ENCODE measurements at places on chromosomes 7 and 10.

DNA sequence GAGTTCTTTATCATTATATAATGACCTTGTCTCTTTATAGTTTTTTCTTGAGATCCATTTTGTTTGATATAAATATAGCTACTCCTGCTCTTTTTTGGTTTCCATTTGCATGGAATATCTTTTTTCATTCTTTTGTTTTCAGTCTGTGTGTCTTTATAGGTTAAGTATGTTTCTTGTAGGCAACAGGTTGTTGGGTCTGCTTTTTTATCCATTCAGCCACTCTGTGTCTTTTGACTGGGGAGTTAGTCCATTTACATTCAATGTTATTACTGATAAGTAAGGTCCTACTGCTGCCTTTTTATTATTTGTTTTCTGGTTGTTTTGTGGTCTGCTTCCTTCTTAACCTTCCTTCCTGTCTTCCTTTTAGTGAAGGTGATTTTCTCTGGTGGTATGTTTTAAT is 21.1 kb downstream of the GALNT11 start:
- no peak for DNase-seq

DNA sequence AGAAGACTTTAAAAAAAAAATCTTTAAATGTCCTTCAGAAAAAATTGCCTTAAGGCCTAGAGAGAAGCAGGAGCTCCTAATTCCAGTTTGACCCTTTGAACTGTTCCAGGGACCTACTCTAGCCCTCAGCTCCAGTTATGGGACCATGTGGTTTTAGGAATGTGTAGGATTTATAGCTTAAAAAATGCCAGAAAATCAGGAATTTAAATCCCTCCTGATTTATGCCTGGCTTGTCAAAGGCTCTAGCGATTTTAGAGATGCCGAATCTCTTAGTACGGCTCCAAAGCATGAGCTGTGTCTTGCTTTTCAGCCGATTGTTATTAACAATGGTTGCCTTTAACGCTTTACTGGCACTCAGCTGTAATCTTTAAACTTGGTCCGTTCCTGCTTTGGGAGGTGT is 130.6 kb upstream of the NPVF start:
- no peak for DNase-seq

DNA sequence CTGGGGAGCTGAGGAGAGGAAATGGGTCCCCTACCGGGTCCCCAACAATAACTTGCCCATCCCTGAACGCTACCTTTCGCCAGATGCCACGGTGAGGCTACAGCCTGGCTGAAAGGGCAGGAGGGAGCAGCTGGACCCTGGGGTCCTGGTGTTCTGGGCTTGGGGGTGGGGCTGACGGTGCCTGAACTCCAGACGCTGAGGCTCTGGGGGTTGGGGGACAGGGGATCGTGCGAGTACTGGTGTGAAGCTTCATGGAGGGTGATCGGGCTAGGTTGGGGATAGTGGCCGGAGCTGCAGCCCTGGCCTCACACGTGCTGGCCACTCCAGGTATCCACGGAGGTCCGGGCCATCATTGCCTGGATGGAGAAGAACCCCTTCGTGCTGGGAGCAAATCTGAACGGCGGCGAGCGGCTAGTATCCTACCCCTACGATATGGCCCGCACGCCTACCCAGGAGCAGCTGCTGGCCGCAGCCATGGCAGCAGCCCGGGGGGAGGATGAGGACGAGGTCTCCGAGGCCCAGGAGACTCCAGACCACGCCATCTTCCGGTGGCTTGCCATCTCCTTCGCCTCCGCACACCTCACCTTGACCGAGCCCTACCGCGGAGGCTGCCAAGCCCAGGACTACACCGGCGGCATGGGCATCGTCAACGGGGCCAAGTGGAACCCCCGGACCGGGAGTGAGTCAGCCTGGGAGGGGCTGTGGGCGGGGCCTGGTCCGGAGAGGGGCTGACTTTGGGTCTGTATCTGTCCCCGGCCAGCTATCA is 8.3 kb downstream of the AEBP1 start:
- no peak for DNase-seq

GRCh38 chr7:34011017-34011695 is 105.8 kb downstream of the BMPER start:
- no peak for DNase-seq

GRCh38 chr10:90372451-90372850 is 485.4 kb downstream of the HTR7 start:
- DNase-seq = no peak

GRCh38 chr7:64619705-64620104 is 46.2 kb upstream of the ZNF107 start:
- DNase-seq = no peak

DNA sequence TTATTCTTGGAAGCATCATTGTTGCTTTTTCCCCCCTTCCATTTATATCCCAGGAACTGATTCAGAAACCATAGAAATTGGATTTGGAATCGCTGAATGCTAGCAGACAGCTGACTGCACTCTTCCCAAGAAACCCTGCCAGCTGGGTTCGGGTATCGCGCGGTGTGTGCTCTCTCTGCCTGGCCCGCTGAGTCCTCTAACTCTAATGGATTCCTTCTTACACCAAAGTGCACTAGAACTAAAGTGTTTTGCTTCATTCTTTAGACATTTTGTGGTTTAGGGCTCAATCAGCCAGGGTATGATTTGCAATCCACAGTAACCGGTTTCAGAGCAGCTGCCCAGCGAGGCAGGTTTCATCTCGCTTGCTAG is 92.2 kb downstream of the EGFR start:
- no peak for DNase-seq

DNA sequence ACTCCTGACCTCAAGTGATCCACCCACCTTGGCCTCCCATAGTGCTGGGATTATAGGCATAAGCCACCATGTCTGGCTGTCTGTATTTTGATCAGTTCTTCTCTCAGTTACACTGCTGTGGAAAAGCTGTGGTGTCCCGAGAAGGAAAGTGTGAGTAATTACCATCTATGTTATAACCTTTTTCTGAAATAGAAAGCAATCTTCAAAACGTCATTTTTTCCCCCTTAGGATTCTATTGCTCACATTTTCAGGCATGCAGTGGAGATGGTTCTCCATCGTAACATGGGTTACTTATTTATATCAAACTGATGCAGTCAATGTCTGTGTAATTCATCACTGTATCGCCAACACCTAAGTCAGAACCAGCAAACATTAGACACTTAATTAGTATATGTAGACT is 103.5 kb upstream of the FAM3C start:
- no peak for DNase-seq

- no peak for DNase-seq
These were observed 126.8 kb upstream of the ODAD2 start for GRCh38 chr10:28125701-28126100.

- no peak for DNase-seq
These were observed 12.8 kb downstream of the CDHR3 start for GRCh38 chr7:105975770-105976417.

DNA sequence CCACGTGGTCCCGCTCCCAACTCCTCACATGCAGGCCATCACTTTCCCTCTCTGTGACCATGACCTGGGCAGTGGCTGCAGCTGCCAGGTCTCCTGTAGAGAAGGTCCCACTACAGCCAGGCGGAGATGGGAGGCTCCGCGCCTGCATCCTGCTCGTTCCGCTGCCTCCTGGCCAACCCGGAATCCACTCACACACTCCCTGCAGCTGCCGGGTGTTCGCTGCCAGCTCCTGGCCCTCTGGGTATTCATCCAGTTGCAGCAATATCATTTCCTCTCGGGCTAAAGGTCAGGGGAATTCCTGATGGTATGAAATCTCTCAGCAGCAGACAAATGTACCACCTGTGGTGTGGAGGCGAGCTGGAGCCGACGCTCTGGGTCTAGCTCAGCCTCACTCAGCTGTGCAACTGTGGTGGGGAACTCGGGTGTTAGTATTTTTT is 65.7 kb downstream of the TLL2 start:
- peak; percentile 44 for DNase-seq

GRCh38 chr10:29710128-29710527 is 75.4 kb upstream of the SVIL start:
- DNase-seq = no peak

GRCh38 chr7:100173806-100174495 is 3.2 kb downstream of the GPC2 start:
- DNase-seq = no peak

DNA sequence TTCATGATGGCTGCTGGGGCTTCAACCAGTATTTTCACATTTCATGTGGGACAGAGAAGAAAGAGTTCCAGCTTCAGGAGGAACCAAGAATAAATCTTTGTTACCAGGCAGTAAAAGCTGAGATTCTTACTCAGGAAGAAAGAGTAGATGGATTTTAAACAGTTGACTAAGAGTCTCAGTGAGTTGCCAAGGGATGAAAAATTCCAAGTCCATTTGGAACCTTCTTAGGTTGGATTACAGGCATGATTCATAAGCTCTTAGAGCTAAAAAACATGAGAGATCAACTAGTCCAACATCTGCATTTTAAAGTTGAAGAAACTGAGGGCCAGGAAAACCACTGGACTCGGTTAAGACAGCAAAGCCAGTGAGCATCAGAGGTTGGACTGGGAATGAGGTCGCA is 148.6 kb downstream of the NEBL start:
- no peak for DNase-seq

- no peak for DNase-seq
These were observed 25.0 kb downstream of the SLC25A28 start for GRCh38 chr10:99595236-99595635.

DNA sequence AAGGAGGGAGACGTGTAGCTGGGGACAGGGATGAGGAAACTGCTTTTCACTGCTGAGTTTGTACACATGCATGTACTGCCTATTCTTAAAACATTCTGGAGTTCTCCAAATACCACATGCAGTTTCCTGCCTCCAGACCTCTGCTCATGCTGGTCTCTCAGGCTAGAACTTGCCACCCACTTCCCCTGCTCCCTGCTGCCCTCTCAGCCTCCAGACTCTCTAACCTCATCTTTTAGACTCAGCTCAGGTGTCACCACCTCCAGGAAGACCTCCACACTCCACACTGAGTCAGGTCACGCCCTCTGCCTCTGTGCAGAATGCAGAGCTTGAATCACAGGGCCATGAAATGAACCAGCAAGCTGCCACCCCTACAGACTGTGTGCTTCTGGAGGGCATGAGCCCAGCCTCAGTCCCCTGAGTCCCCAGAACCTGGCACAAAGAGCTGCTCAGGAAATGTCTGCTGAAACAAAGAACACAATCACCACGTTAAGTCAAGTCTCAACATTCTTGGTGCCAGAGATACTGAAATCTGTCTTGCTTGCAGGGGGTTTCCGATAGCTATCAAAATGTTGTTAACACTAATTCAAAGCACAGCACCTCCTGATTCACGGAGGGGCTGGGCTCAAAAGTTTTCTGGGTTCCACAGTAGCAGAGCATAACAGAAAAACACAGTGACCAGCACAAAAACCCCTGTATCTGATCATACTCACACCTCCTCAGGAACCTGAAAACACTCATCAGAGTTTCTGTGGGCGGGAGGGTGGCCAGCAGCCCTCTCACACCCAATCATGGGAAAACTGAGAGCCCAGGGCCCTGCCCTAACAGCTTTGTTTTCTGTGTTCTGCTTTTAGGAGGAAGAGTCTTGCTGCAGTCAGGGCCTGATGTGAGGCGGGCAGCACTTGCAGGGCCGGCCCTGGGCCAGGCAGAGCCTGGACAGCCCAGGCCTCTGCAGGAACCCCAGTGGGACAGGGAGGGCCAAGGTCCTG is 21.1 kb downstream of the FAM53B start:
- no peak for DNase-seq

DNA sequence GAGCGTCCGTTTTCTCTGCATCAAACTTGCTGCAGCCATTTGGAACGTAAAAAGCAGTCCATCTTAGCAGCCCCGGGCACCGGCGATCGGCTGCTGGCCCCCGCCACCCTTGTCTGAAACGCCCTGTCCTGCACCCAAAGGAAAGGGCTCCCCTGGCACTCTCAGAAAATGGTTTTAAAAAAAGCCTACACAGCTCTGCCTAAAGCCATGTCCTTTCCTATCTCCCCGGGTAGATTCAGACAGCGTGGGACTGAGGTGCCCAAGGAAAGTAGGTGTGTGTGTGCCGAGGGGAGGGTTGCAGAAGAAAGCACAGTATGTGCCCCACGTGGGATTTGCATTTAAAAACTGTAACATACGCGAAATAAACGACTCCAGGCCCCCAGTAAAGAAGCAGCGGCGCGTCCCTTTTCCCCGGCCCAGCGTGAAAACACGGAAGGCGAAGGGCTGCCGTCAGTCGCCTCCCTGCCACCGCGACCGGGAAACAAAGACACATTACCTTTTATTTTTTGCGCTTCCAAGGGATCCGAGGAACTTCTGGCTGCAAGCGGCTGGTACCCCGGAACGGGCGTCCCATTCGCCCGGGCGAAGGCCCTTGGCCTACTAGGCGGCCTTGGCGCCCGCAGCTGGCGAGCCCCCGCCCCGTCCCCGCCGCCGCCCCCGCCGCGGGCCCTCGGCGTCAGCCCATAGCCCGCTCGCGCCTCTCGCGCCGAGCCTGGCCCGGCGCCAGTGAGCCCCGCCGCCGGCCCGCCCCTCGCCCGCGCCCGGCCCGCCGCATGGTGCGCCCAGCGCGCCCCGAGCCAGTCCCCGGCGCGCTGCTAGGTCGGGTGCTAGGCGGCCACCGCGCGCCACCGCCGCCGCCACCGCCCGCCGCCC is 304.6 kb downstream of the PRPF18 start:
- DNase-seq = peak; percentile 70

GRCh38 chr7:26843705-26844104 is 20.7 kb downstream of the SKAP2 start:
- no peak for DNase-seq

DNA sequence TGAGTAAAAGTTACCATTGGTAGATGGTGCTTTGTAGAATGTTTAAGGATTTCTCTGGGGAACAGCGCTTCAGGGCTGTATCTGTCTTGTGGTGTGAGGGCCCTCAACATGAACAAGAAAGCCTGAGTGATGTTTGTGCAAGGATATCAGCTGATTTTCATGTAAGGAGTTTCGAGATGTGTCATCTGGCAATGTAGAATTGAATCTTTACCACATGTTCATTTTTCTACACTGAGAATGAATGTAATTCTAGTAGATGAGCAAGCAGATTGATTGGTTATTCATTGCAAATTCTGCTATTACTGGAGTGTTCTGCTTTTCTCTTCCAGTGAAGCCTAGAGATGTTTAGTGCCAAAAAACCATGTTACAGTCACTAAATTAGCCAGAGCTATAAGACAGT is 87.7 kb downstream of the ST7 start:
- DNase-seq = no peak

DNA sequence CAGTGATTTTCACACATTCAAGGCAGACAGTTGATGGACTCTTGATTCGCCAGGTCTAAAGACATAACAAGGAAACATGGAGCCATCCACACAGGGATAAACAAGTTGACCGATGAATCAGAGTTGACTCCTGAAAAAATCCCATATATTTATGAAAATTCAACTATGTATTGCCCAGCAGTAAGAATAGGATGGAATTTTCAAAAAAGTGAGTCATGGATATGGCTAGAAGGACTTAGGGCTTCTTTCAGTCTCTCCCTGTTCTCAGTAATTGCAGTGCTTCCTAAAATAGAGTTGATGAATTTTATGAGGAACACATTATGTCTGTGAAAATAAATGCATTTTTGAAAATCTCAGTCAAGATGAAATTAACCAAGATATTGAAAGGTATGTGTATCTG is 301.2 kb downstream of the PLXDC2 start:
- no peak for DNase-seq

- DNase-seq = no peak
These were observed 8.0 kb upstream of the ACTR3B start for GRCh38 chr7:152751449-152752141.

All from ecto neural progenitor cell (in vitro differentiated cells).